ENCODE measurements at places on chromosomes 16 and 17.

- no peak for DNase-seq
These were observed 378.7 kb downstream of the HS3ST4 start for GRCh38 chr16:26070302-26071100.

GRCh38 chr17:7479213-7480088 lies at the start of gene ZBTB4:
TSS of gene ZBTB4 (minus strand) at chr17:7479631. CDS start at chr17:7466801, 12,830 bp downstream.
- DNase-seq = peak; percentile 10

GRCh38 chr16:70493802-70494201 lies 29.6 kb downstream of the COG4 start:
- DNase-seq = no peak

GRCh38 chr17:38603786-38604478 lies 1.8 kb downstream of the SRCIN1 start:
- no peak for DNase-seq

- no peak for DNase-seq
These were observed 7.4 kb upstream of the B9D1 start for GRCh38 chr17:19369846-19370492.

DNA sequence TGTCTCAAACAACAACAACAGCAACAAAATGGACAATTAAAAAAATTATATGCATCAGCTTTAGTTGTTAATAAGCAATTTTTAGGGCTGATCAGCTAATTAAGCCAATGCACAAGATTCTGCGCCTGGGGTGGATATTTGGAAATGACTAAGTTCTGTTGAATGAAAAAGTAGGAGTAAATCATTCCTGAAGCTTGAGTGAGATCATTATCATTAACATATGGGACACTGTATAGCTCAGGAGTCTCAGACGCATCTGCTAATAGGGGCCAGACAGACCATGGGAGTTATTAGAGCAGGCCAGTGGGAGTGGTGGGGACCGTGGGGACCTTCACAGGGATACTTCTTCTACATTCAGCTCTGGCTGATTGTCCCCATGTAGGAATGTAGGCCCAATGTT lies 22.8 kb downstream of the IRX5 start:
- DNase-seq = no peak

DNA sequence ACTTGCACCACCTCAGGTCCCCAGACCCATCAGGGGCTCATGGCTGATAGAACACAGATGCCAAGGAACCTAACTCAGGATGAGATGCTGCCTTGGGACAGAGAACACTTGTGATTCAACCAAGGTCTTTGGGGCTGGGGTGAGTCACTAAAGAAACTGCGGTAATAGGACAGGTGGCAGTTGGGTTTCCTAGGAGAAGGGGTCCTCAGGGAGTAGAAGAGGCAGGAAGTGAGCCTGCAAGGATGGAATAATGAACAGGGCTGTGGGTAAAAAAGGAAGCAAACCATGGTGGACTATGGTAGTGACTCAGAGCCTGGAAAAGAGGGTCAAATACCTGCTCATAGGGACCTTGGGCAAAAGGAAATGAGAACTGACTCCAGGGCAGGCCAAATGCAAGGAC lies 6.5 kb upstream of the PNPO start:
- no peak for DNase-seq

DNA sequence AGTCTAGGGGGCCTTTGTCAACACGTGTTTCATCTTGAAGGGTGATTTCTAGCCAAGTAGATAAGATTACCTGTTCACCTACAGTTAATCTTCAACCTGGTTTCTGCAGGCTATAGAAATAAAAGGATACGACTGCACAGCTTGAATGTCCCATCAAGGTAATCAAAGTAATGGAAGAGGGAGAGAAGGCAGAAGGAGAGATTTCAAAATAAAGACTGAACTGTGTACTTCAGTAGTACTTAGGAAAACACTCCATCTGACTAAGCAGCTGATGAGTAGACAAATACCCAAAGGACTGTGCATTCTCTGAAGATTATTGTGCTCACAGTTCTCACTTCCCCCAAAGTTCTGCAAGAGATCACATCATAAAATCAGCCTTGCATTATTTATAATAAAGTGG lies 5.8 kb upstream of the RFFL start:
- DNase-seq = no peak

DNA sequence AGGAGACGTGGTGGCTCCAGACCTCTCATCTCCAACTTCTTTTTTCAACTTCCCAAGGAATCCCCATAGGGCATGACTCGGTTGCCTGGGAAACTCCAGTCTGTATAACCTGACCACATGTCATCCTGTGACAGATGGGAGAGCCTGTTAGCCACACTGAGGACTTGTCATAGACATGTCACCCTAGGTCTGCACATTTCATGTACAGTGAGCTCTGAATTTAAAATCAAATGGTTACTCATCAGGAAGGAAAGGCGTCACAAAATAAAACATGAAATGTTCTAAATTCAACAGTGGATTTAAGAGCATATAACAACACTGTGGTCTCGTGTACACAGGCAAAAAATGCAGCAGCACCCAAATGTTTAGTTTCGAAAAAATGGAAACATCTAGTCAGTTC lies 22.2 kb upstream of the ADAMTS18 start:
- no peak for DNase-seq

DNA sequence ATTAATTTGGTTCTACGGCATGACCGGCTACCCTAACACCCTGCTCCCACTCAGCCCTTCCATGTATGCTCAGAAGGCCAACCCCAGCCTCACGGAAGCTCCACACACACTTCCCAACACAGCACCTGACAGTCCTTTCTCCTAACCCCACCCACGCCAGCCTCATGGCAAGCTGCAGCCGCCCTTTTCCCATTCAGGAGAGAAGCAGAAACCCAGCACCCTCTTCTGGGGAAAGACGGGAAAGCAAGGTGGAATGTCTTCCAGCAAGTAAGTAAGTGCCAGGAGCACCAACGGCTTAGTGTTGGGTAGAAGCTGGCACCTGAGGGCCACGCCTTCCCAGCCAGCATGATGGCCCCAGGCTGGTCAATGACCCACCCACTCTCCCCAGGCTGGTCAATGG lies 32.1 kb downstream of the ABR start:
- DNase-seq = peak; percentile 68

- no peak for DNase-seq
These were observed 345 bp downstream of the EMC8 start for GRCh38 chr16:85798901-85799496.

- peak; percentile 36 for DNase-seq
These were observed 7.5 kb upstream of the SLC35B1 start for GRCh38 chr17:49715216-49715615.

- DNase-seq = no peak
These were observed 120.6 kb downstream of the SALL1 start for GRCh38 chr16:51030516-51030915.
